ENCODE measurements at places on chromosomes 5 and 9.

DNA sequence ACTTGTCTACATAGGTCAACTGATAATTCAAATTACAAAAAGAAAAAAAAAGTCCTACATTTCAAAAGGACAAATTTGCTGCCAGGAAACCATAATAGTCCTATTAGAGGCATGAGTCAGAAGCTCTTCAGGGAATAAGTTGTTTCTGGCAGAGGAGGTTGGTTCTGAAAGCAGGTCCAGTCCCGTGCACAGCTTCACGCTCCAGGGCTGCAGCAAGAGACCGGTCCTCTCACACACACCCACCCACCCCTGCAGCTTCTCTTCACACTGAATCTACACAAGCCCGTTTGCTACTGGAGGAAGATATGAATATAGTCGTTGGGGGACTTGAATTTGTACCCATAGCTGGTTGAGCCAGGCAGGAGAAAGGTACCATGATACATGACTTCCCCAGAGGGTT lies 36.9 kb upstream of the SLC1A3 start:
- peak; percentile 92 for DNase-seq

DNA sequence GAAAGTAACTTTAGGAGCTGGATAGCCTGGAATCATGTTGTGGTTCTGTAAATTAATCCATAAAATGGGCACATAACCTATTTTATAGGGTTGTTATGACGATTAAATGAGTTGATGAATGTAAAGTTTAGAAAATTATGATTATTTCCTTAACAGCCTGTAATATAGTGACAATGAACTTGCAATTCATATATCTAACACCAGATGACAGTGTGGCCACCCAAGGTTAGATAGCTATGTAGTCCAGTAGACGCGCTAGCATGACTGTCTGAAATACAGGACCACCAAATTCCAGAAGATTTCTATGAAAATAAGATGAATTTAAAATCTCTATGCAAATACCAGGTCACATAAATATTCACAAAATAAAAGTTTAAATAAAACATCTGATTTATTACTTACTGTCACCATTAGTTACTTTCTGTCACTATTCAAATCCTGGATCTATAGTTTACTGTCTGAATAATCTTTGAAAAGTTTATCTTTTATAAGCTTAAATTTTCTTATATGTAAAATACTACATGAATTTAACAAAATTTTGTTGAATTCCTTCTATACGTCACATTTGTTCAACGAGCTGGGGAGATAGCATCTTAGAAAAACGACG lies 26.1 kb upstream of the MACIR start:
- DNase-seq: no peak

- DNase-seq: no peak
Measured at GRCh38 chr9:92749934-92750315, 14.7 kb downstream of the BICD2 start.

DNA sequence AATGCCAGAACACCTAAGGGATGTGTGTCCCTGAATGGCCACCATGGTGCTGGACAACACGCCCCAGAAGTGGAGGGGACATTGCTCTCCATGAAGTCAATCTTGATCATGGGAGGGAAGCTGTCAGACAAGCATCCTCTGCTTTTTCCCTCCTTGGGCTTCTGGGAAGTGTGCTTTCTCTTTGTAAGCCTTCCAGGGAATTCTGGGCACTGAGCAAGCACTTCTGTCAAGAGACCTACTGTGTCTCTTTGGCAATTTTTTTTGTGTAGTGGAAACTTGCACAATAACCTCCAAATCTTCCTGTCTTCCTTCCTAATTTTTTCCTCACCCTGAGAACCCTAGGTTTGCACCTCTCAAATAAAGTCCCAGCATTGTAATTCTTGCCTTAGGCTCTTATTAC lies 132.0 kb downstream of the SEC61B start:
- no peak for DNase-seq

DNA sequence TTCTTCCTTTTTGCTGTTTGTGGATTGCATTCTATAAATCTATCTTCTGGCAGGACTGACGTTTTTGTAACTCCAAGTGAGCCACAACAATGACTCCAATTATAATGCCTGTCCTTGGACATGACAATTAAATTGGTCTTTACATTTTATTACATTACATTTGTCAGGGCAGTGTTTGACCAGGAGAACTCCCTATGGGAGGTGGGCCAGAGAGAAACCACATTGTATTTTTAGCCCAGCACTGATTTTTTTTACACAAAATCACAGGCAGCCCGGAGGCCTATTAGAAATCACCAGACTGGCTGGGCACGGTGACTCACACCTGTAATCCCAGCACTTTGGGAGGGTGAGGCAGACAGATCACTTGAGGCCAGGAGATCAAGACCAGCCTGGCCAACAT lies 99.1 kb upstream of the SMC5 start:
- no peak for DNase-seq

Measured in thyroid gland (tissue), 4 donors.